Astrocyte of the spinal cord (primary cell): ENCODE measurements at places on chromosomes 1 and 21.

DNA sequence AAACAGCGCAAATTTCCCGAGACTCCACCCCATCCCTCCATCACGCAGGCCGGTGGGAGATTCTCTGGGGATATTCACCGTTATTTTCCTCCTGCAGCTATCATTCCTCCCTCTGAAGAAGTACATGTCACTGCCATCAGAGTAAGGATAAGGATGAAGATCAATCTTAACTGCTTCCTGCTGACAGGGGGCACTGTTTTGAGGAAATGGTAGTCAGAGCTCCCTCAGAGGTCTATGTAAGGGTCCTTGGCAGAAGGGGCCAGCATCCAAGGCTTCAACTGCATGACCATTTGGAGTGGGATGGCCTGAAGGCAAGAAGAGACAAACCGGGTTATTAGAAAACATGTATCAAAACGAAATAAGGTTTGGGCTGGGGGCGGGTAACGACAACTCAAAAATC is 111.5 kb downstream of the KCNK1 start:
- DNase-seq = no peak

GRCh38 chr1:189619682-189620332 is 857.9 kb downstream of the BRINP3 start:
- peak; percentile 93 for DNase-seq

GRCh38 chr21:34075760-34076660 is 2.6 kb downstream of the MRPS6 start:
- DNase-seq = no peak

- DNase-seq = peak; percentile 36
Measured at GRCh38 chr1:200252531-200252930, 157.3 kb downstream of the ZNF281 start.

GRCh38 chr1:76607717-76608116 is 259.6 kb upstream of the ST6GALNAC5 start:
- no peak for DNase-seq

DNA sequence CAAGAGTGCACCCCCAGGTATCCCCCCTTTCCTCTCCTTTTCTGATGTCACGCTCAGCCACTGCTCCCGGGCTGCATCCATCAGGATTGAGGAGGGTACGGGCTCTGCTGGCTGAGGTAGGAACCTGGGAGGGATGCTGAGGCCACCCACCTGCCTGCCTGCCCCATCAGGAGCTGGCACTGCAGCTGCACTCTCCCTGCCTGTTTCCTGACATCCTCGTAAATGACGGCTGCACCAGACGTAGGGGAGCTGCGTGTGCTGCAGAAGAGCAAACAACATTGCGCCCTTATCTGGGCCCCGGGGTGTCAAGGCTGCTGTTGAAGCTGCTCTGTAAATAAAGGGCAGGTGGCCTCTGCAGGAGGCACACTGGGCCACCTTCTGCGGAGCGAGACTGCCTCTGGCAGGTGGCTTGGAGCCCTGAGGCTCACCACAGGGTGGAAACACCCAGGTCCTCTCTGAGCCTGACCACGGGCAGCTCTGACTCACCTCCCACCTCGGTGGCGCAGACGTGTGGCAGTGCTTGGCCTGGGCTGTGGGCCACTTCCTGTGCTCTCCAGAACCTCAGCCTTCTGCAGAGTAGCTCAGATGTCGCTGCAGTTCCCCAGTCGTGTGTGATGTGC is 30.9 kb downstream of the SNAP47 start:
- DNase-seq = peak; percentile 48

GRCh38 chr1:217885181-217885580 is 254.0 kb downstream of the SPATA17 start:
- no peak for DNase-seq

GRCh38 chr1:46513536-46513935 is 23.9 kb downstream of the DMBX1 start:
- no peak for DNase-seq

- no peak for DNase-seq
Measured at GRCh38 chr1:23039308-23039826, 20.1 kb downstream of the KDM1A start.

DNA sequence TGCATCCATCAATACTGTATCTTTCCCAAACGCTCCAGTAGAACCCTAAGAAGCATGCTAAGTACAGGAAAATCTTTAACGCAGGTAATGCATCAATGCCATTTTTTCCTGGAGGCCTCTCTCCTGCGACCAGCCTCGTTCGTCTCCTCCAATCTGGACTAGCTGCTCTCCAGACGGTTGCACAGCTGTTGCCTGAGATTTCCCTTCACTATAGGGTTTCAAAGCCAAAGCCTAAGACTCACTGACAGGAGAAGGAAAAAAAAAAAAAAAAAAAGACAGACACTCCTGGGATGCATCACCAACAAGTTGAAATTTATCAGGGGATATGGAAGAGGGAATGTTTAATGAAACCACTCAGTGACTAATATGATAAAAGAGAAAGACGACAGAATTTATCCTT is 93.0 kb downstream of the APP start:
- no peak for DNase-seq

DNA sequence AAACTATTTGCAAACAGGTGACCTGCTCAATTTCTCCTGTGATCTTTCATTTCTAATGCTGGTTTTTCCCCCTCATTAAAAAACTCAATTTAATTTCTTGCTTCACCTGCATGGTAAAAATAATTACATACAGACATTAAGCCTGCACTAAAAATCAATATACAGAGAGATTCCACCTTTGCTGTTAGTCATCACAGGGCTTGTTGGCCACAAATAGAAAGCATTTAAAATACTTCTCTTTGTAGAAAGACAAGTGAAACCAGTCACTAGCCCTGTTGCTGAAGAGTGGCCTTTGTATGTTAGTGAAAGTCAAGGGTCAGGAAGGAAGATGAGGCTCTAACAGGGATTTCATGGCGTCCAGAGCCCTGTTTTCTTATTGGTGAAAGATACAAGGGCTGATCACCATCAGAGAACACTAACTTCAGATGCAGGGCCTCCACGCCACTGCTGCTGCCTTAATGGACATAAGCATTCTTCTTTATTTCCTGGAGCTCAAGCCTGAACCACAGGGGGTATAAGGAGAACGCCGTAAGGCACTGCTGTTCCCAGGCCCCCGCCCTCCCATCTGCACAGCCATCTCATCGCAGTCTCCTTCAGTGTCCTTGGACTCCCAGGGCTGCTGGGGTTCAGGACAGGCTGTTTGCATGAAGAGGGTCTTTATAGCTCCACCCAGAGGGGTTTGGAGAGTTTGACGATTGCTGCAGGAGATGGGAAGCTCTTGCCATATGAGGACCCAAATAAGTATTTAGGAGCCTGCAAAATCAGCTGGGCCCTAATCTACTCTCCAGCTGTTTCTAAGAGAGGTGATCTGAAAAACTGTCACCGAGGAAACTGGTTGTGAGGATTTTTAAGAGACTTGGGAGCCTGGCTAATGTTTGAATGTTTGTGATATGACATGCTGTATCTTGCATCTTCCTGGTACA is 117.3 kb upstream of the IRF2BP2 start:
- DNase-seq = peak; percentile 54

DNA sequence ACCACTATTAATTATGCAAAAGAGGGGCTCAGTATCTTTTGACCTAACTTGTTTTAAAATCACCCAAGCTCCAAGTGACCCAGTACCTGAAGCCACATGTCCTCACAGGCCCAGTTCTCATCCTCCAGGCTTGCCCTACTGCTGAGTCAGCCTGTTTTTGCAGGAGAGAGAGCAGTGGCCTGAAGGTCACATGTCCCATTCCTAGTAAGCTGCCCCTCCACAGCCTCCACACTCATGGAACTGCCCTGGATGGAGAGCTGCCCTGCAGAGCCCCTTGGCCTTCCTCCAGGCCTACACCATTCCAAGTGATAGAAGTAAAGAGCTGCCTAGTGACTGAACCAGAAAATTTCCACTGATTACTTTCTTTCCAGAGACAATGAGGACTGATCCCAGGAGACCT is 139.8 kb upstream of the ST6GALNAC5 start:
- no peak for DNase-seq

GRCh38 chr1:199808110-199808870 is 219.2 kb upstream of the NR5A2 start:
- DNase-seq = no peak

DNA sequence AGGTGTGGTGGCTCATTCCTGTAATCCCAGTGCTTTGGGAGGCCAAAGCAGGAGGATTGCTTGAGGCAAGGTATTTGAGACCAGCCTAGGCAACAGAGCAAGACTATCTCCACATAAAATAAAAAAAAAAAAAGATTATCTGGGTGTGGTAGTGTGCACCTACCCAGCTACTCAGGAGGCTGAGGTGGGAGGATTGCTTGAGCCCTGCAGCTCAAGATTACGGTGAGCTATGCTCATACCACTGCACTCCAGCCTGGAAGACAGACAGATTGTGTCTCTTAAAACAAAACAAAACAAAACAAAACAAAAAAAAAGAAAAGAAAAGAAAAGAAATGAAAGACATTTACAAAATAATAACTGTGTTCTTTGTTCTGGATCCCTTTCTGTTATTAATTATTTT is 6.1 kb upstream of the TLCD4 start:
- DNase-seq = no peak

DNA sequence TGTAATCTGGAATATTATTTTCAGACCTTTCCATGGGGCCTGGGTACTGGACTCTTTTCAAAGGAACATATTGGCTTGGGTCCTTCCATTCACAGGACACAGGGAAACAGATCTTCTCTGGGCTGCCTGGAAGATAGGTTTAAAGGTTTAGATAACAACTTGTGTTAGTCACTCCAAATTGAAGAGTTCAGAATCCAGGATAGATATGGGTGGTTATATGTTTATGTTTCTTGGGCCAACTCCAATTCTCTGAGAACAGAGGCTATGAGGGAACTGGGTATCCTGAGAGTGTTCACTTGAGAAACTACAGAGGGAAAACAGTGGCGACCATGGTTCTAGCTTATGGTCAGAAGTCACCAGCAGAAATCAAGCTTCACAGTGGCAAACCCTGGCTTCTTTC is 8.7 kb upstream of the PIGM start:
- DNase-seq = no peak

GRCh38 chr1:3453891-3454810 is at the start of gene ARHGEF16:
ARHGEF16 (plus strand) TSS chr1:3454665; CDS start chr1:3463085, 8,420 bp downstream.
- DNase-seq = no peak

GRCh38 chr1:25675729-25676476 is 59.3 kb downstream of the MAN1C1 start:
- DNase-seq = no peak

DNA sequence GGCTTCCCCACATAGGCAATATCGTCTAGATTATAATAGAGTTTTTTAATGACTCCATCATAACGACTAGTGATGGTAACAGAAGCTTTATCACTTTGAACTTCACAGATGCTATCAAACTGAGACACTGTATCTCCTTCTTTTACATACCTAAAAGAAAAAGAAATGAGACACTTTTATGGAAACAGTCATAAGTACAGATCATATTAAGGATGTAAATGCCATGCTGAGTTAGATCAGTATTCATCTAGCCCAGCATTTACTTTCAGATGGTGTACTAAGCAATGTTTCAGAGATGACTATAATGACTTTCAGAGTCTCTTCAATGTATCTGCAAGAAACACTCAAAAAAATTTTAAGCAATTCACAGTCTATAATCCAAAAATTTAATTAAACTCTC is 18.9 kb downstream of the DBT start:
- no peak for DNase-seq

DNA sequence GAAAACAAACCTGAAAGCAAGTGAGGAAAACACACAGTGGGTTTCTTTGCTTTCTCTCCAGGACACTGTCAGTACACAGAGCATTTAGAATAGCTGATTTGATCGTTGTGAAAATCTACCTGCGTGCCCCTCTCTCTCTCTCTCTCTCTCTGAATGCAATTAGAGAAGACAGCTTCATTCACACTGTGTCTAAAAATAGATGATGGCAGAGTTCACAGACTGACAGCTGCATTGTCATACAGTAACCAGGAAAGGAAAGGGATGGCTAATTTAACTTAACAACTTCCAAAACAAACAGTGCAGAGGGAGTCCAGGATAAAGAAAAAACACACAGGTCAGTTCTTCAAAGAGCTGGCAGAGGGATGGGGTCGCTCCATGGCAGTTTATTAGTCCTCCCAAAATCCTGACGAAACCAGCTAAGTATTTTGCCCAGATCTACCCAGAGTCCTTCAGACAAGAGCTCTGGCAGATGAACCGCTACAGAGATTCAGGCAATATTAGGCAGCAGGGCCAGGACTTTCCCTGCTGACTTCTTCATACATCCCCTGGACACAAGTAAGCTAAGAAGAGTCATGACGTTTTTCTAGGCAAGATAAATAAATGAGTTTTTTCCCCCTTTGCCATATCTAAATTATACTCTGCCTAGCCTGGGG is 58.9 kb downstream of the WLS start:
- peak; percentile 81 for DNase-seq

DNA sequence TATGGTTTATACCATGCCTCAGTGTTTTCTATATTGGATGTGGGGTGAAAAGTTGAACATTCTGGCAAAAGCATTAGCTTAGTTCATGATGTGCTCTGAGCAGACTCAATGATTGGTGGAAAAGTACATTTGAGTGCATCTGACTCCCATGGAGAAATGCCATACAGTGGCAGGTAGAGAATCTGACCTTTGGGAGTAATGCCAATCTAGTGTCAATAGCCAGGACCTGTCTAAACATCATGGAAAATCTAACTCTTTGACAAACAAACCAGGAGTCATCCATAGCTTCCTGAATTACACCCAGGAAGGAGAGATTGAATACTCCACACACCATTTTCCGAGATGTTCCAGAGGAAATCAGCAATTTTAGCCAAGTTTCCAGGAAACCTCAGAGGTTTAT is 51.0 kb downstream of the XCL1 start:
- no peak for DNase-seq

- DNase-seq = no peak
Measured at GRCh38 chr1:9909234-9910046, 629 bp downstream of the CTNNBIP1 start.

DNA sequence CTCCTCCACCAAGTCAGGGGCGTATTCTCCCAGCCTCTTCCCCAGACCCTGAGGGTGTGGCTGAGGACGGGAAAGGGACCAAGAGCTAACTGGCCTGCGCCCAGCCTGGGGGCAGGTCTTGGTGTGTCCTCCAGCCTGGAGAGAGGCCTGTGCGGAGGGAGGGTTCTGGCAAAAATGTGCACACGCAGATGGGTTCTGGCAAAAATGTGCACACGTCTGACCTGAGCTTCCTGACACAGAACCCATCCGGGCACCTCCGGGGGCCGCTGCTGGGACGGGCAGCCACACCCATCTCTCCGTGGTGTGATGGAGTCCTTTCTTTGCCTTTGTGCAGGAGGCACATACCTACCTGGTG is 23.1 kb upstream of the PKP1 start:
- DNase-seq = no peak

DNA sequence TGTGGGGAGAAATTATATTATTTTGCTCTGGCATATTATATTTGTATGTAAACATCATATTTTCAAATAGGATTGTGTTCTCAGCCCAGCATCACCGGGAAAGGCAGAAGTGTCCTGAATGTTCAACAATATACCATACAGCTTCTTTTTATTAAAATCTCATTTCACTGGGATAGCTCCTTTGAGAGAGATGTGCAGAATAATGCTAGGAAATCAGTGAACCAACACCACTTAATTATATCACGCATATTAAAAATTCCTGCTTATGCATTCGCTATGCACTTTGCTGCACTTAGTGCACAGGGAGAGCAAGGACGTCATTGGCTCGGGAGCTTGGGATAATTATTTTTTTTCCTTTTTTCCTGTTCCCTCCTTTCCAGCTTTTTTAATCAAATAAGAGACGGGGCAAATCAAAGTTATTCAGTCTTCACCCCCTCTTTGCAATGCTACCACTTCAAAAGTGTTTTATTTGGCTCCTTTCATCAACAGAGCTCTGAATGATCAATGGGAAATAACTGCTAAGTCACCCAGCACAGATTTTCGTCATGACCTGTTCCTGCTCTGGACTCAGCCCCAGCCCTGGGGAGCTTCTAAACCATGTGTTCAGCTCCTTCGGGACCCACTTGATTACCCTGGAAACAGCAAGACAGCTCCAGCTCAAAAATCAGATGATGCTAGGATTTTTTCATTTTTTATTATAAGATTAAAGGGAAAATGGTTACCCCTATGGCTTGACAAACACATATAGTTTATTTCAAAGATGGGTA is 165.5 kb upstream of the DUSP10 start:
- no peak for DNase-seq
